ENCODE measurements at places on chromosomes 2 and 18.

GRCh38 chr2:121092095-121092494 lies 192.9 kb downstream of the TFCP2L1 start:
- DNase-seq: no peak

DNA sequence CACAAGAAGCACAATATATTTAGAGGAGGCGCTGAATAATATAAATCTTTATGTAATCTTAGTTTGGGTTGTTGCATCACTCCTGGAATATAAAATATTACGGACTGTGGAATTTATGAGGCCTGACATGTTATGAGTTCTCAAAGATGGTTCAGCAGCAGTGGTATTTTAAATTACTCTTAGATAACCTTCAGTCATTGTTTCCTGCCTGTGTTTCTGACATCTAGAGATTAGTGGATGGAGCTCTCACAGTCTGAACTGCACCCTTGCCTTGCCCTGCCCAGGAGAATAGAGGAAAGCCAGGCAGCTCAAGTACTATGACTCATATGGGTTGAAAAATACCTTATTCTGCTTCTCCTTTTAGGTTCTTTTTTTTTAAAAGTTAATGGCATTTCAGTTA lies 70.0 kb downstream of the ACSL3 start:
- DNase-seq: no peak

- DNase-seq: no peak
Observed at GRCh38 chr2:162258169-162258568, 14.9 kb upstream of the FAP start.

- DNase-seq: no peak
Observed at GRCh38 chr2:126749537-126749936, 93.6 kb downstream of the GYPC start.

GRCh38 chr2:184597571-184597991 lies 748 bp upstream of the ZNF804A start:
- DNase-seq: no peak

GRCh38 chr2:118654945-118655344 lies 192.5 kb downstream of the EN1 start:
- DNase-seq: peak; percentile 70

DNA sequence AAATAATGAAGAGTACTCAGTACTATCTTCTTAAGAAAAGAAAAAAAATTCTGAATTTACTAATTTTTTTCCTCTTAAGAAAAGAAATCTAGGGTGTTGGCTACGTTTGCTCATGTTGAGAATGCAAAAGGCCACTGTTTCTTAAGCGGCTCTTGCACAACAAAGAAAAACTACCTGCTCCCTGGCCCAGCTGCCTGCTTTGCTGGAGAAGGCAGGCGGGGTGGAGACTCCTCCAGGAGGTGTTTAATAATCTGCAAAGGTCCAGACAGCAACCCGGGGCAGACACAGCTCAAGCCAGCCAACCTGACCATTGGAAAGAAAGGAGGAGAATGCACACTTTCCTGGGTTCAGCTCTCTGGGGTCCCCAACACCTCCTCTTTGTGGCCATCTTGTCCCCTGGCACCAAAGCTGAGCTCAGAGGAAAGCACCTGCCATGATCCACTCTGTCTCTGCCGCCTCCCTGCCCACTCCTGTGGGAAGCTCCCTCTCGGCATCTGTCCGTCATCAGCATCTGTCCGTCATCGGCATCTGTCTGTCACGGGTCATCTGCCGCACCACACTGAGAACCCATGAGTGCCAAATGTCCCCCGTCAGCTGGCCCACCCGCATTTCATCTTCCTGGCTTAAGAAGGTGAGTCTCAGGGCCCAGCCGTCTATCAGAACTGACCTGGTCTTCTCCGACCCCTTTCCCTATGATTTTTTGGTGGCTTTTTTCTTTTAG lies 11.9 kb downstream of the ZNF516 start:
- DNase-seq: no peak

DNA sequence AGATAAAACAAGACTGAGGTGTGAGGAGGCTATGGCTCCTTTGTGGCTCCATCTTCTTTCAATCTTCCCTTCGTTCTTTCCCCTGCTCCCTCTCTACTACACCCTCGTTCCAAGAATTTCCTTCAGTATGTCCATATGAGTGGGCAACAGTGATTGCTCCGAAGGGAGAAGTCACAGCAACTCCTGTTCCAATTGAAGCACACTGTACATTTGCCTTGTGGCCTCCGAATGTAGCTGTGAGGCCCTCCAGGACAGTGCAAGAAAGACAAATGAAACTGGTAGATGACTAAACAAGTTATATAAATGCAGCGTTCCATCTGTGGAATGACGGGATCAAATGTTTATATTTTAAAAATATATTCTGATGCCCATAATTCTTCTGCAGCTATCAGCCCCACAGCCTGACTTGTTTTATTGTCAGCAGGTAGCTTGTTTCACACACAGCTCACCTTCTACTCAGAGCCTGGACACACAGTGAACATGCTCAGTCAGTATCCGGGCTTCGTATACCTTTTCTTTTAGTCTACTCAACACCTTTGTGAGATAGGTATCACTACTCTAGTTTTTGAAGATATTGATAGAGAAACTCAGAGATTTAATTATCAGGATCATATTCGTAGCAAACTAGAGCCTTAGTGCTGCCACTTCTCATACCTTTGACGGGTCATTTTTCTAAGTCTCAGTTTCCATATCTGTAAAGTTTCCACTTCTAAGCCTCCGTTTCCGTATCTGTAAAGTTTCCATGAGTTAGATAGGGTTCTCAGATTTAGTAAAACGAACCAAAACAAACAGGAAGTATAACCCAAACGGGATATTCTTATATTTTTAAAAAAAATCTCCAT lies 216.7 kb upstream of the STON1 start:
- no peak for DNase-seq

GRCh38 chr18:28666216-28666615 lies 489.3 kb upstream of the CDH2 start:
- DNase-seq: no peak

- DNase-seq: no peak
Observed at GRCh38 chr2:95669441-95669991, 77.7 kb downstream of the TRIM43 start.

DNA sequence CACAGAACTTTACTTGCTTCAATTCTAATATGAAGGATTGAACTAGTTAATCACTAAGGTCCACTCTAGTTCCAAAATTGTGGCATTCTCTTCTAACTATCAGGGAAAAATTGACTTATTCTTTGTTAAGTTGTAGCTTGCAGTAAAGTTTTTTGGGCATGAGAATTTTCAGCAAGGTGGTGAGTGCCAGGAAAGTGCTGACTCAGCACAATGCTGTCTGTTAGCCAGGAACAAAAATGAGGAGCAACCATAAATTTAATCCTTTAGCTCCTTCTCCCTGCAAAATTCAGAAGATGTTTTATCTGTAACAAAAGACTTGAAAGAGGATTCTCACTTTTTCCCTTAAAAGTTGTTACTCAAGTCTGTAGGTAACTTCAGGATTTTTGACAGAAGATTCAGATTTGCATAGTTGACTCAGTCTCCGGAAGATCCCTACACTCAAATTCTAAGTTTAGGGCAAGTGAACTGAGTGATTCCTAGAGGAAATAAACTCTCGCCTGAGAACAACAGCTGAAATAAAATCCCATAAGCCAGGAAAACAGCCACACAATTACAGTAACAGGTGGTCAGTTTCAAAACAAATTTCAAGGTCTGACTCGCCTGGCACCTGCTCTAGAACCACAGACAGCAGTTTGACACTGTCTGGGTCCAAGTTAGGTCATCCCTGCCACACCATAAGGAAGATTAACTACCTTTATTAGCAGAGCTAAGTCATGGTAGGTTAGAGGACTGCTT lies 20.2 kb upstream of the DARS1 start:
- no peak for DNase-seq

- DNase-seq: no peak
Observed at GRCh38 chr2:166900700-166901099, 12.4 kb downstream of the XIRP2 start.

DNA sequence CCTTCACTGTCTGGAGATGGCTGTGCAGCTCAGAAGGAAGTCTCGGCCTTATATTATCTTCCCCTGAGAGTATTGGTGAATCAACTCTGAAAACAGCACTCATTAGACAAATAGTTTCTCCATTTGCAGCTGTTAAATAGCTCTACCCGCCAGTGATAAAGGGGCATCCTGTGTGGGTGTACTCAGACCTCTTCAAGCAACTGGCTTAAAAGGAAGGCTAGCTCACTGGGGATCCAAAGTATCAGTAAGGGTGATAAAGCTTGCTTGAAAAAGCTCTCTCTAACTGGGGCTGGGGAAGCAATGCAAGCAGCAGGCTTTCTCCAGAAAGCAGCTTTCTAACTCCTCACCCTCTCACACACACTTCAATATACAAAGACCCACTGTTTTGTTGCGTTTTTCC lies 64.9 kb upstream of the PSMD14 start:
- no peak for DNase-seq

GRCh38 chr2:181786371-181787228 lies 104.9 kb upstream of the ITPRID2 start:
- no peak for DNase-seq

DNA sequence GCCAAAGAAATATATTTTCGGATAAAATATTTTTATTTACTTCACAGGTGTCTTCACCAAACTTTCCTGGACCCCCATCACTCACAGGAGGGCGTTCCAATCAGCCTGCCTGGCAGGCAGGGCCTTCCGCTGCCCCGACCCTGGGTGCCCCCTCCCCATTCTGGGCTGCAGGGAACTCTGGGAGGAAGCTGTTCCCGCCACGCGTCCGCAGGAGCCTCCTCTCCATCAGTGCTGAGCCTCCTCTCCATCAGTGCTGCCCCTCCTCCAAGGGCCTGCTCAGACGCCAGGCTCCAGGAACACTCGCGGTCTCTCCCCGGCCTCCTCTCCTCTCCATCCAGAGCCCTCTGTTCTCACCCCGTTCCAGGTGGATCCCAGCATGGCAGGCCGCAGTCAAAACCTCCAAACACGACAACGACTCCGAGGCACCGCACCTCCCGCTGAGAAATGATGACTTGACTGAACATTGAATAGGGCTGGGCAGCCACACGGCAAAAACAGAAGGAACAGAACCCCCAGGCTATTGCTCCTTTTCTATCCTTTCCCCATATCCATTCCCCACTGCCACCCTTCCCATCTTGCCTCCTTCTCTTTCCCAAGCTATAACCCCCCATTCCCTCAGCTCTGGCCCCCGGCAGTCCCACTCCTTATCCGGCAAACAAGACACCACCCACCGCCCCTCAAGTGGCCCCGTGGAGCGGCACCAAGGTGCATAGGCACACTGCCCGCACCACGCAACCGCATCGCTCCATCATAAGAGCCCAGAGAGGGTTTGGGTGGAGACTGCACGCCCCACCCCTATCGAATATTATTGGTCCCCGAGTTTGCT lies 268.6 kb upstream of the RAB6C start:
- DNase-seq: no peak

DNA sequence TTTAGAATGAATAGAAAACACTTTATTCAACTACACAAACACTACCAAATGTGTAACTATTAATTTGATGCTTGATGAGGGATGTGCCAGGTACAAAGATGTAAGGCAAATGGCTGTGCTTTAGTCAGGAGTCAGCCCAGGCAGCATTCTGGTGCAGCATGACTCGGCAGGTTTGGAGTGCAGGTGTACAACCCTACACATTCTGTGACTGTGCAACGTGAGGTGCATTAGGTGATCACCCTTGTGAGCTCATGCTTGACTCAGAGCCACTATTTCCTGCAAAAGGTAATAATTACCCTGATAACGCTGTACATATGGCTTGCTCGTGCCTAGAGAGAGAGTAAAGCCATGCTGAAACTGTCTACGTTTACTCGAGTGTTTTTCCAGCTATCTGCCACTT lies 288.7 kb upstream of the DSEL start:
- no peak for DNase-seq

- DNase-seq: no peak
Observed at GRCh38 chr2:149099298-149099697, 60.8 kb downstream of the LYPD6B start.

DNA sequence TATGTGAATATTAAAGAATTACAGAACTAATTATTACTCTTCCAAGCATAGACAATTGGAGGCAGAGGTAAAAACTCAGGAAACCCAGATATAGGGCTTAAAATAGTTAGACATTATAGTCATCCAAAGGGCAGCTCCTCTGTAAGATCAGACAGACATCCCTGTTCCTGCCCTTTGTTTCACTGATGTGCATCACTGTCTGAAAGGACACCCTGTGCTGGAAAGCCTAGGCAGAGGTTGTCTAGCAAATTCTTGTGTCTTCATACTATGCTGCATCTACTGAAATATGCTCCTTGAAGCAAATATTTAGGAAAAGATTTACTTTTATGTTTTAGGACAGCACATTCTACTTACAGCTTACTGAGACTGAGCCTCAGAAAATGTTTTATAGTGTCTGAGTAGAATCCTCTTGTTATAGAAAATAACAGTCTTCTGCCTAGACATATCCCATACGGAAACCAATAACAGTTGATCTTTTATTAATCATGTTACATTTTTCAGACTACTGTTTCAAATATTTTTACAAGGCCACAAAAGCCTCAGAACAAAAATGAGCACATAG lies 977.3 kb upstream of the CDH2 start:
- DNase-seq: no peak

DNA sequence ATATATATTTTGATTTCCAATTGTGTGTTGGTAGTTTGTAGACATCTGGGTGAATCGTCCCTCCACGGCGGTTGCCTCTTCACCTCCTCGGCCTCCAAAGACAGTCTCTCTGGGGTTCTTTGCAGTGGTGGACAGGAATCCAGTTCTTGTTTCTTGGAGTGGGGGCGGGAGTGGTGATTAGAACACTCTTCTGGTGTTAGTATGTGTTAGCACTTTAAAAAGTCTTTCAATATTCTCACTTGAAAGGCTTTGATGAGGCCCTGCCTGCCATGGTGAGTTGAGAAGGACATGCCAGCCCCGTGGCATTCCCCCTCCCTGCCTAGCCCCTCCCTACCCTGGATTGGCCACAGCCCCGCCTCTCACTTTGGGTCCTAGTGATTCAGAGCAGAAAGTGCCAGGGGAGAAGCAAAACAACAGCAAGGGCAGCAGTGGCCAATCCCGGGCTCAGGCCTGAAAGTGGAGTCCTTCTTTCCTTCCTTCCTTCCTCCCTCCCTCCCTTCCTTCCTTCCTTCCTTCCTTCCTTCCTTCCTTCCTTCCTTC lies 316.8 kb upstream of the HS6ST1 start:
- no peak for DNase-seq

GRCh38 chr18:62576845-62577512 lies 54.2 kb downstream of the ZCCHC2 start:
- no peak for DNase-seq

DNA sequence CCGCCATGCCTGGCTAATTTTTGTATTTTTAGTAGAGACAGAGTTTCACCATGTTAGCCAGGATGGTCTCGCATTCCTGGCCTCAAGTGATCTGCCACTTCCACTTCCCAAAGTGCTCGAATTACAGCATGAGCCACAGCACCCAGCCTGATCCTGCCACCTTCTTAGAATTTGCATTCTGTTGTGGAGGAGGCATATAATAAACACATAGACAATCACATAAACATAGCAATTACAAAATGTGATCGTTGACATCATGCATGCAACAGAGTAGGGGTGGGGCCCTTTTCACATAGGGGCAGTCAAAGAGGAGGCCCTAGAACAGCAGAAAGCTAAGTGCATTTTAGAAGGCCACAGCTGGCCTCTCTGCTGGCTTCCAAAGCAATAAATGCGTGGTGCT lies 39.9 kb upstream of the TSPYL6 start:
- DNase-seq: no peak

GRCh38 chr2:200317975-200318374 lies 11.5 kb downstream of the SPATS2L start:
- no peak for DNase-seq

GRCh38 chr2:66574701-66575624 lies 140.0 kb downstream of the MEIS1 start:
- DNase-seq: peak; percentile 90

All from muscle of arm (tissue), 14 donors.